KG1 (cell line): ENCODE measurements at places on chromosomes 7 and 10.

DNA sequence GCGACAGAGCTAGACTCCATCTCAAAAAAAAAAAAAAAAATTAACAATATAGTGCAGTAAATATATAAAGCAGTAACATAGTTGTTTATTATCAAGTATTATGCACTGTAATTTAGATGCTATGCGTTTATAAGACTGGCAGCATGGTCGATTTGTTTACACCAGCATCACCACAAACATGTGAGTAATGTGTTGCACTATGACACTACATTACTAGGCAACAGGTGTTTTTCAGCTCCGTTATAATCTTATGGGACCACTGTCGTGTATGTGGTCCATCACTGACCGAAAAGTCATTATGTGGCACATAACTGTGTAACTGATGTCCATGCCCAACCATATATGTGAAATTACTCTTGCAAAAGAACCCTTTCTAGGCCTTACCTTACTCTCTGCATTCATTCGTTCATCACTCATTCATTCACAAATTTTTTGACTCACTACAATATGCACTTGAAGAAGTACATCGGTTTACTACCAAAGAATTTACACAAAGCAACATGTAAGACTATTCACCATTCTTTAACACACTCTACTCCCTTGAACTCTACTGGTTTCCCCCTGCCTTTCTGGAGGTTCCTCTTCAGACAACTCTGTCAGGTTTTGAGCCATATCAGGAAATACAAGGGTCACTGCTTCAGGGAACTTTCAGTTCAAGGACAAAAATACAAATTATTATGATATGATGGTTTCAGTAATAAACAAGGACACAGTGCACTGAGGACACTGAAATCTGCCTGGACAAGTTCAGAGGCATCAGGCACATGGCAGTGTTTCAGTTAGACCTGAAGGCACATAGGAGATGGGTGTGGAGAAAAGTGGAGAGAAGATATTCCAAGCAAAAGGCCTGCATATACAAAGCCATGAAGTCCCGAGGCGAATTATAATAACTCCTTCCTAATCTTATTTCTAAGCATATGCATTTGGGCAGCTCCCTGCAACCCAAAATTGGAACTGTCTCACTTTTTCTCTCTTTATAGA, 17.4 kb downstream of the ITGB1 start:
- no peak for DNase-seq

- no peak for DNase-seq
These were observed 164.4 kb upstream of the NAMPT start for GRCh38 chr7:106448992-106449859.

DNA sequence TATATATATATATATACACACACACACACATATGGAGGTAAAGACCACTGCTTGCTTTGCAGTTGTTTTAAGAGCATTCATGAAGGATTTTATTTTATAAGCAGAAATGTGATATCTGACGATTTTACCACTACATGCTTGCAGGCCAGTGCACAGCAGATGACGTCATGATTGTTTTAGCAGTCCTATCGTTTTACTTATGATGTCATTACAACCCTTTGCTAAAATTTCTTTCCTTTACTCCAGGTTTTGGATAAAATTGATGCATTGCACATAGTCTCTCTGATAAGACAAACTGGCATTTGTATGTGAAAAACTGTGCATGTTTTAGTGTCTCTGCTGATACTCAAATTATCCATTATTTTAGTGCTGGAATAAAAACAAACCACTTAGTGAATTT, 9.2 kb downstream of the EGFR start:
- no peak for DNase-seq

GRCh38 chr7:88200789-88201188, 19.0 kb downstream of the SRI start:
- no peak for DNase-seq

- no peak for DNase-seq
These were observed 1211.6 kb upstream of the LRRN3 start for GRCh38 chr7:109879287-109879828.

DNA sequence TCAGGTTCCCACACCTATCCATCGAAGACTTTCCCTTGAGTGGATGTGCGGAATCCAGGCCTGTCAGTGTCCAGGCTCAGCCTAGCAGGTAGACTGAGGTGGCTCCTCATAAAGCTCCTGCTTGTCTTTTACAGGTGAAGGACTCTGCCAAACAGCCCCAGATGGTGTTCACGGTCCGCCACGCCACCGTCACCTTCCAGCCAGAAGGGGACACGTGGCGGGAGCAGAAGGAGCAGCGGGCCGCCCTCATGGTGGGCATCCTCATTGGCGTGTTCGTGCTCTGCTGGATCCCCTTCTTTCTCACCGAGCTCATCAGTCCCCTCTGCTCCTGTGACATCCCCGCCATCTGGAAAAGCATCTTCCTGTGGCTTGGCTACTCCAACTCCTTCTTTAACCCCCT, 13.9 kb downstream of the HTR5A start:
- no peak for DNase-seq
